ENCODE measurements at places on chromosomes 3 and 15. TPM values are rescaled to one million over a fixed set of nuclear protein-coding genes. Genes with fewer than 3 reads are reported as not detected.
A peak's percentile ranks its signal among the peaks of the same experiment; 100 is the strongest.

GRCh38 chr15:85692873-85693272 is 101.9 kb downstream of the KLHL25 start:
- H3K27ac ChIP-seq, result peak overlapping the region; percentile 99
- peaks cover 69% of the 10 kb centered on the region for H3K4me1 ChIP-seq
- H3K36me3 ChIP-seq, result peaks cover 48% of the 10 kb centered on the region

The MB21D2 gene
- 6.4 TPM for total RNA-seq

- no peak overlapping the region for H3K27ac ChIP-seq
- H3K4me3 ChIP-seq, result no peak overlapping the region
- H3K4me1 ChIP-seq, result no peaks in the 10 kb centered on the region
- H3K27me3 ChIP-seq, result peaks cover 12% of the 10 kb centered on the region
Observed at GRCh38 chr15:46322753-46323152, 687.9 kb downstream of the SQOR start.

- no peaks in the 10 kb centered on the region for H3K4me1 ChIP-seq
- H3K27me3 ChIP-seq, result peaks cover 20% of the 10 kb centered on the region
- no peak overlapping the region for H3K4me3 ChIP-seq
- no peak for DNase-seq
- no peaks in the 10 kb centered on the region for H3K36me3 ChIP-seq
- no peak overlapping the region for H3K27ac ChIP-seq
Observed at GRCh38 chr3:73621388-73621787, 3.4 kb downstream of the PDZRN3 start.

GRCh38 chr15:40006646-40007045 is 32.3 kb downstream of the SRP14 start:
- H3K27ac ChIP-seq, result no peak overlapping the region
- no peaks in the 10 kb centered on the region for H3K4me1 ChIP-seq
- no peak for DNase-seq
- no peak overlapping the region for H3K4me3 ChIP-seq
- H3K36me3 ChIP-seq, result peaks cover 27% of the 10 kb centered on the region
- H3K27me3 ChIP-seq, result no peaks in the 10 kb centered on the region

GRCh38 chr3:54772051-54772450 is 155.8 kb downstream of the LRTM1 start:
- H3K27me3 ChIP-seq, result peaks cover 12% of the 10 kb centered on the region
- H3K27ac ChIP-seq, result no peak overlapping the region
- H3K4me3 ChIP-seq, result no peak overlapping the region
- no peaks in the 10 kb centered on the region for H3K4me1 ChIP-seq
